ENCODE measurements at places on chromosomes 2 and 18.

GRCh38 chr2:120443946-120444345 lies 98.0 kb downstream of the INHBB start:
- no peak for DNase-seq

DNA sequence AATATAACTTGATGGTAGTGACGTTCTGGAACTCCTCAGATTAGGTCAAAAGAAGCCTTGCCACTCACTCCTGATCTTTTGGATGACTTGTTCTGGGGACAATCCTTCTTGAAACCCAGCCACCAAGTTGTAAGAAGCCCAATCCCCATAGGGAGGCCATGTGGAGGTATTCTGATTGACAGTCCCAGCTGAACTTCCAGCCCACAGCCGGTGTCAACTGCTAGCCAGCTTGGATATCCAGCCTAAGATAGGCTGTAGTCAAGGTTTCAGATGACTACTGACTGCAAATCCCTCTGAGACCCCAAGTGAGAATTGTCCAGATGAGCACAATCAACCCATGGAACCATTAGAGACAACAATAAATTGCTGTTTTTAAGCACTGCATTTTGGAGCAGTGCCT lies 31.4 kb downstream of the EIF2AK2 start:
- DNase-seq: no peak

GRCh38 chr2:42907835-42908234 lies 115.5 kb upstream of the HAAO start:
- DNase-seq: no peak

DNA sequence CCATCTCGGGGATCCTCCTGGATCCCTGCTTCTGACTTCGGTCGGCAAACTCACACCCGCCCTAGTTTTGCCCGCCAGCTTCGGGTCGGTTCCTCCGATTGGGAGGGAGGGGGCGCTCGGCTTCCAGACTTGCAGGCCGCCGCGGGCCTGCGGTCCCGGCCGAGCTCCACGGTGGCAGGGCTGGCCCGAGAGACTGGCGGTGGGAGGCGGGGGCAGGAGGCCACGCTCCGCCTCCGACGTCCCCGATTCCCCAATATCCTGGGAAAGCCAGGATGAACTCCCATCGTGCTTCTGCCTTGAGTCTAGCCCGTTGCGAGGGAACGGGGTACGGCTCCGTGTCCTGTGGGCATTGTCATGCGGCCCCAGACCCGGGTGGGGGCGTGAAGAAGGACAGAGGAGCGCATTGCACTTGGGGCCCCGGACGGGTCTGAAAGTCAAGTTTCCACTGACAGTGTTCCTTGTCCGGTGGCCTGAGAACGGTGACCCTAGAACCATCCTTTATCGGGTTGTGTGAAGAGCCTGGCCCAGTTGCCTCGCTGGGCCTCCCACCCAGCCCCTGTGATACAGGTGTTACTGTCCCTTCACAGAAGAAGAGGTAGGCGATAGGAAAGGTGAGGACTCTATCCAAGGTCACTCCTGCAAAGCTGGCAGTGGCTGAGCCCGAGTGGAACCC lies 2.4 kb upstream of the INHBB start:
- DNase-seq: peak; percentile 48

DNA sequence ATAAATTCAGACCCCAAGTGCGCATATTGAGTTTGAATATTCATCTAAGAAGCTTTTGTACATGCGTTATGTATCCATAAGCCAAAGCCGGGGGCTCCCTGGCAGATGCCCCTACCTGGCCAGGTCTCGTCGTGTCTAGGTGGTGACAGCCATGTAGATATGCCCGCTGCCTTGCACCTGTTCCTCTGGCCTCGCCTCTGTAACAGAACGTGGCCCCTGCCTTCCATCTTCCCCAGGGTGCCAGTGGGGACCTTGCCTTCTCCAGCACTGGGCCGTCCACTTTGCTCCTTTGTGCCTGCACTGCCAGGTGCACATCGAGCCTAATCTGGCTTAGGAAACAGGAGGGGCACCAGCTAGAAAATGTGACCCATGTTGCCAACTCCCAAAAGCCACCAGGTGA lies 198.2 kb downstream of the AGAP1 start:
- DNase-seq: no peak

DNA sequence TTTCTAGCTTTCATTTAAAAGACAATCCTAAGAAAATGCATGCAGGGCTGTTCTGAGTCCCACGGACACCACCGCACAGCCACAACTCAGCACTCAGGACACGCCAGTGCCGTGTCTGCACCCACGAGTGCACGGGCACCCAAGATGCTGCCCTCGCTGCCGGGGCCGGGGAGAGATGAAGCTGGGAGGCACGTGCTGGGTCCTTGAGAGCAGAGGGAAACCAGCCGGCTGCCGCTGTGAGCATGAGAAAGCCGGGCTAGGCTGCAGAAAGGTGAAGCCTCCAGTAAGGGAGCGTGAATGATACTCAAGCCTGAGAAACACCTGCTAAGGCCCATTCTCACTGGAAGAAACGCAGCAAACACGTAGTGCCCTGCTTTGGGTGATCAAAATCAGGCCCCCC lies 4.8 kb downstream of the COPS9 start:
- DNase-seq: no peak

Measured in NCI-H1694 (cell line).